H9 (cell line): ENCODE measurements at places on chromosomes 2 and 18. TPM values are rescaled to one million over a fixed set of nuclear protein-coding genes. Genes with fewer than 3 reads are reported as not detected.

- no peak overlapping the region for H3K27ac ChIP-seq
- no peaks in the 10 kb centered on the region for H3K4me1 ChIP-seq
- no peak for DNase-seq
- peaks cover 10% of the 10 kb centered on the region for H3K36me3 ChIP-seq
- no peaks in the 10 kb centered on the region for H3K27me3 ChIP-seq
Measured at GRCh38 chr2:119706221-119706620, 27.2 kb downstream of the TMEM177 start.

GRCh38 chr2:148027822-148028221 lies 6.9 kb downstream of the MBD5 start:
- H3K27ac ChIP-seq: no peak overlapping the region
- H3K4me1 ChIP-seq: no peaks in the 10 kb centered on the region
- DNase-seq: no peak
- no peak overlapping the region for H3K4me3 ChIP-seq

DNA sequence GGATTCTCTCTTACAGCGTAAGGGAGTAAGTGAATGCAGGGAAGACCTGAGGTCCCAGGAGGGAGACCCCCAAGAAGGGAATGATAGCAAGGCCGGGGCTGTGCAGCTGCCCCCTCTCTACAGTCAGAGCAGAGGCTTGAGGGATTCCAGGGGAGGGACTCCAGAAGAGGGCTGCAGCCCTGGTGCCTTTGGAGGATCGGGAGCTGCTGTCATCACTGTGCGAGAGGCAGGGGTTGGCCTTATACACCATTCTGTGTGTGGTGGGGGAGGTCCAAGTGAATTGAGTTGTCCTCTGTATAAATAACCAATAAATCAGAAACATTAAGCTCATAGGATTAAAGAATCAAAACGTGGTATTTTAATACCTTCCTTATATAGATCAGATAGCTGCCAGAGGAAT lies 114.9 kb downstream of the GLI2 start:
- H3K4me1 ChIP-seq: no peaks in the 10 kb centered on the region; the same call in 1 of the 2 replicates
- no peaks in the 10 kb centered on the region for H3K27me3 ChIP-seq
- H3K36me3 ChIP-seq: peaks cover 16% of the 10 kb centered on the region
- no peak for DNase-seq
- H3K27ac ChIP-seq: no peak overlapping the region

- no peaks in the 10 kb centered on the region for H3K36me3 ChIP-seq
- H3K4me3 ChIP-seq: no peak overlapping the region
- H3K4me1 ChIP-seq: no peaks in the 10 kb centered on the region
- no peaks in the 10 kb centered on the region for H3K27me3 ChIP-seq
- no peak for DNase-seq
Measured at GRCh38 chr2:168962636-168963035, 61.5 kb downstream of the G6PC2 start.

- H3K4me3 ChIP-seq: no peak overlapping the region
- peaks cover 89% of the 10 kb centered on the region for H3K36me3 ChIP-seq
- DNase-seq: no peak
- H3K27me3 ChIP-seq: no peaks in the 10 kb centered on the region
Measured at GRCh38 chr18:23553887-23554286, 32.4 kb downstream of the NPC1 start.

GRCh38 chr2:201432038-201432620 lies 19.1 kb downstream of the TRAK2 start:
- H3K27ac ChIP-seq: no peak overlapping the region
- H3K4me1 ChIP-seq: peaks cover 2% of the 10 kb centered on the region; the same call in 1 of the 2 replicates
- no peak overlapping the region for H3K4me3 ChIP-seq
- H3K36me3 ChIP-seq: peaks cover 18% of the 10 kb centered on the region
- DNase-seq: no peak

DNA sequence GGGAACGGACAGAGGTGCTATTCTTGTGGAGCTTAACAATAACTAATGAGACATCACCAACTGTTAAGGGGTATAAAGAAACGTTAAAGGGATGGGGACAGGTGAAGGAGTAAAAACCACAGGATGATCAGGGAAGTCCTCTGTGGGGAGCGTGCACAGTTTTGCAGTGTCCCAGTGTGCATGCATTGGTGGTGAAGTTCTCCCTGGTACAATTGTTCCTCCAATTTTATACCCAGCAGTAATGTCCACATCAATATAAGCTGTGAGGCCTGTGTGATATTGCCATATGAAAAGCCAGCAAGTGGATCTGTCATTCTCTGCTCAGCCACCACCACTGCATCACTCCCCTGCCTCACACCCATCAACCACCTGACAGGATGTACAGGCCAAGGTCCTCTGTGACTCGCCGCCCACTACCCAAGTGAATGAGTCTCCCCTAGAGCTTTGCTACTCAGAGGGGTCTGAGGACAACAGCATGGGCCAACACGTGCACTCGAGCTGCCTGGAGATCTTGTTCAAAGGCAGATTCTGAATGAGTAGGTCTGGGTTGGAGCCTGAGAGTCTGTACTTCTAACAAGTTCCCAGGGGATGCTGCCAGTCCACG lies 4.6 kb downstream of the MLPH start:
- H3K4me3 ChIP-seq: no peak overlapping the region
- H3K27me3 ChIP-seq: peaks cover 8% of the 10 kb centered on the region; the same call in 1 of the 2 replicates

DNA sequence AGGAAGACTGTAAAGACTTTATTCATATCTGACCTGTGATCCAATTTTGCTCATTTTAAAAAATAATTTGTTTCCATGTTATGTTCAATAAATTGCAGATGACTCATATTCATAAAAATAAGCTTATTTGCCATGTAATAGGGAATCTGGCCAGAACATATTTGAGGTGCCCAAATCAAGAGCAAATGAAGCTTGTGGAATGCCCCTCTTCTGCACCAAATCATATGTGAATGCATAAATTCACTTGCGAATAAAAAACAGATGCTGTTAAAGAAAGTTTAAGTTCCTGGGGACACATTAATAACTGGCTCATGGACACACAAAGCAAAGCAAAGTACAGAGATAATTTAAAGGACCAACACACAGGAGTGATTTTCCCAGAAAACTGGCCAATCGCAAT lies 279.0 kb upstream of the CDH2 start:
- DNase-seq: no peak
- no peak overlapping the region for H3K27ac ChIP-seq
- no peaks in the 10 kb centered on the region for H3K4me1 ChIP-seq
- H3K4me3 ChIP-seq: no peak overlapping the region

GRCh38 chr2:109229094-109229675 lies 100.2 kb downstream of the SH3RF3 start:
- peaks cover 9% of the 10 kb centered on the region; the same call in 1 of the 2 replicates for H3K4me1 ChIP-seq
- no peaks in the 10 kb centered on the region for H3K27me3 ChIP-seq
- no peaks in the 10 kb centered on the region; the same call in 2 of the 3 replicates for H3K36me3 ChIP-seq
- no peak overlapping the region for H3K27ac ChIP-seq

DNA sequence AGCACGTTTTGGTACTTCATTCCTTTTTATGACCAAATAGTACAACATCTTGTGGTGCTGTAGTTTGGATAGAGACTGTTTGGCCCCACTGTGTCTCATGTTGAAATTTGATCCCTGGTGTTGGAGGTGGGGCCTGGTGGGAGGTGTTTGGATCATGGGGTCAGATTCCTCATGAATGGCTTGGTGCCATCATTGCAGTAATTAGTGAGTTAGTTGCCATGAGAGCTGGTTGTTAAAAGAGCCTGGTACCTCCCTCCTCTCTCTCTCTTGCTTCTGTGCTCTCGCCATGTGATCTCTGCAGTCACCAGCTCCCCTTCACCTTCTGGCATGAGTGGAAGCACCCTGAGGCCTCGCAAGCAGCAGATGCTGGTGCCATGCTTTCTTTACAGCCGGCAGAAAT lies 50.9 kb downstream of the NCAPH start:
- H3K4me3 ChIP-seq: no peak overlapping the region
- H3K27me3 ChIP-seq: no peaks in the 10 kb centered on the region
- no peaks in the 10 kb centered on the region for H3K36me3 ChIP-seq
- H3K27ac ChIP-seq: no peak overlapping the region

DNA sequence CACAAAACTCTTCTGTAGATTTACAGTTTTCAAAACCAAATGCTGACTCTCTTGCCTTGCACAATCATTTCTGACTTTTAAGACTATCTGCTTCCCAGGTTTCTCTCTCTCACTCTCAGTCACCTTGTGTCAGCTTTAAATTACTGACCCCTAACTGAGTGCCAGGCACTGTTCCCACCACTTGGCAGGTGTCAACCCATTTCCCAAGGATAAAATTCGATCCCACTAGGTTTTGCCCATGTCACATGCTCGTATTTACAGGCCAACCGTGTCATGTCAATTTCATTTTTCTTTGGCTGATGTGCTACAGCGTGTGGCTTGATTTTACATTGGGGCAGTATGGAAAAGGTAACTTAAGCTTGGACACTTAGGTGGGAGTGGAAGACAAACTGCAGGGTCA lies 26.1 kb upstream of the LMAN1 start:
- H3K4me3 ChIP-seq: no peak overlapping the region
- no peaks in the 10 kb centered on the region for H3K27me3 ChIP-seq
- no peak overlapping the region for H3K27ac ChIP-seq
- no peaks in the 10 kb centered on the region for H3K36me3 ChIP-seq
- no peak for DNase-seq

GRCh38 chr2:227499627-227500300 lies 27.8 kb downstream of the AGFG1 start:
- H3K36me3 ChIP-seq: peaks cover 5% of the 10 kb centered on the region; the same call in 2 of the 3 replicates
- H3K27ac ChIP-seq: no peak overlapping the region
- DNase-seq: no peak
- no peak overlapping the region for H3K4me3 ChIP-seq

- no peaks in the 10 kb centered on the region for H3K27me3 ChIP-seq
- H3K36me3 ChIP-seq: no peaks in the 10 kb centered on the region
- no peak overlapping the region for H3K27ac ChIP-seq
- no peak for DNase-seq
- H3K4me3 ChIP-seq: no peak overlapping the region
Measured at GRCh38 chr2:197292619-197293018, 18.0 kb downstream of the ANKRD44 start.

- H3K36me3 ChIP-seq: no peaks in the 10 kb centered on the region
- no peaks in the 10 kb centered on the region for H3K4me1 ChIP-seq
- no peaks in the 10 kb centered on the region for H3K27me3 ChIP-seq
- H3K4me3 ChIP-seq: no peak overlapping the region
Measured at GRCh38 chr18:58526425-58527284, 102.2 kb downstream of the ALPK2 start.

GRCh38 chr2:106843001-106843909 lies 42.7 kb downstream of the ST6GAL2 start:
- H3K4me1 ChIP-seq: no peaks in the 10 kb centered on the region
- H3K27ac ChIP-seq: no peak overlapping the region
- H3K36me3 ChIP-seq: no peaks in the 10 kb centered on the region
- no peak overlapping the region for H3K4me3 ChIP-seq

- H3K4me1 ChIP-seq: no peaks in the 10 kb centered on the region
- H3K36me3 ChIP-seq: no peaks in the 10 kb centered on the region
- H3K4me3 ChIP-seq: no peak overlapping the region
- no peak overlapping the region for H3K27ac ChIP-seq
- no peak for DNase-seq
- no peaks in the 10 kb centered on the region for H3K27me3 ChIP-seq
Measured at GRCh38 chr2:26886736-26887135, 38.8 kb downstream of the DPYSL5 start.

DNA sequence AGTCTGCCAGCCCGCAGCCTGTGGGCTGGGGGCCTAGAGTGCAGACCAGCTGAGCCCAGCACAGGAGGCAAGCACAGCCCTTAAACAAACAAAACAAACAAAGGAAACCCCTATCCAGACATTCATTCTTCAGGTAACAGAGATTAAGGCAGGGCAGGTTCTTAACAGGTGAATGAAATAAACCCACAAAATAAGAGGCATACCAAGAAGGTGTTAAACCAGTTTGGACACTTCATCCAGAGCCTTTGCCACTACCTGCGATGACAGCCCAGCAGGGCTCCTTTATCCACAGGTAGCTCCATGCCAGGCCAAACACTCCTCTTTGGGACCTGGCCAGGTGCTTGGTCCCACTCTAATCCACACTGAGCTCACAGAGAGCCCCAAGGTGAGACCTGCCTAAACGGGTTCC lies 209.7 kb upstream of the SIX2 start:
- H3K4me3 ChIP-seq: no peak overlapping the region
- H3K4me1 ChIP-seq: no peaks in the 10 kb centered on the region
- no peaks in the 10 kb centered on the region for H3K36me3 ChIP-seq
- no peak overlapping the region for H3K27ac ChIP-seq
- no peaks in the 10 kb centered on the region for H3K27me3 ChIP-seq

GRCh38 chr18:59555995-59556659 lies 141.1 kb downstream of the CCBE1 start:
- H3K27ac ChIP-seq: no peak overlapping the region
- H3K4me3 ChIP-seq: no peak overlapping the region
- H3K4me1 ChIP-seq: peaks cover 3% of the 10 kb centered on the region; the same call in 1 of the 2 replicates
- no peaks in the 10 kb centered on the region; the same call in 2 of the 3 replicates for H3K36me3 ChIP-seq

- peak; percentile 48 for DNase-seq
- no peaks in the 10 kb centered on the region for H3K4me1 ChIP-seq
- no peak overlapping the region for H3K27ac ChIP-seq
- no peaks in the 10 kb centered on the region for H3K27me3 ChIP-seq
- H3K4me3 ChIP-seq: no peak overlapping the region
Measured at GRCh38 chr2:113219889-113220641, 46.3 kb downstream of the PSD4 start.

DNA sequence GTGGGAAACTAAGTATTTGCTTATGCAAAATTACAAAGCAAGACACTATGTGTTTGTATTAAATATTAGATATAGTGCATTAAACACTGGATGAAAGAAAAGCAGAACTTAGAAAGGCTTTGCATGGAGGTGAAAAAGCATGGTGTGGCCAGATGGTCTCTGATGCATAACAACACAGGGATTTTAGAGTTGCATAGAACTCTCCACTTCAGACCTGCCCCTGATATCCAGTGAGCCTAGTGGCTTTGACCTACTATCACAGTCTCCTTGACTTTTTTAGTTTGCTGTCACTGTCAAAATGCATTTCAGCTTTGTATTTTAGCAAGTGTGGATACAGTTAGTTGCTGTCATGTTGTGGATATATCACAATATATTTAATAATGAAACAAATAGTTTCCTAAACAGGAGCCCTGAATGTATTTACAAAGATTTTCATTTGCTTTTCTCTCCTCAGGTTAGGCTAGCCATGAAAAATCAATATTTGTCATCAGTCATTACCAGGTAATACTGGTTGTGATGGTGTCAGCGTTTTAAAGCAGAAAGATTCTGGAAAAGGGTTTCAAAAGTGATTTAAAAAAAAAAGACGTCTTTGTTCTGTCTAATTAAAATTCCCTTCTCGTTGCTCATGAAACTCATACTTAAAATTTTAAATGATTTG lies 5.2 kb downstream of the CSRNP3 start:
- H3K4me1 ChIP-seq: no peaks in the 10 kb centered on the region
- DNase-seq: no peak
- no peak overlapping the region for H3K4me3 ChIP-seq

MAPK4 gene
- 1.6 and 1.9 TPM in 2 replicates for total RNA-seq

CYBRD1 gene
- 3.6 and 5.4 TPM in 2 replicates for total RNA-seq

C2orf81 gene
- total RNA-seq: 2.4 and 3.5 TPM in 2 replicates

CHRND gene
- total RNA-seq: not detected in 2 replicates

NTSR2 gene
- not detected in 2 replicates for total RNA-seq

SELENOI gene
- 41.9 and 43.4 TPM in 2 replicates for total RNA-seq

UGT1A7 gene
- total RNA-seq: not detected in 2 replicates

OTOS gene
- total RNA-seq: not detected in 2 replicates

RPE gene
- 67.8 and 71.6 TPM in 2 replicates for total RNA-seq

ITGAV gene
- total RNA-seq: 22.3 and 26.9 TPM in 2 replicates
